ENCODE measurements at places on chromosomes 1 and 21. TPM values are rescaled to one million over a fixed set of nuclear protein-coding genes. Genes with fewer than 3 reads are reported as not detected.
A peak's percentile ranks its signal among the peaks of the same experiment; 100 is the strongest.

DNA sequence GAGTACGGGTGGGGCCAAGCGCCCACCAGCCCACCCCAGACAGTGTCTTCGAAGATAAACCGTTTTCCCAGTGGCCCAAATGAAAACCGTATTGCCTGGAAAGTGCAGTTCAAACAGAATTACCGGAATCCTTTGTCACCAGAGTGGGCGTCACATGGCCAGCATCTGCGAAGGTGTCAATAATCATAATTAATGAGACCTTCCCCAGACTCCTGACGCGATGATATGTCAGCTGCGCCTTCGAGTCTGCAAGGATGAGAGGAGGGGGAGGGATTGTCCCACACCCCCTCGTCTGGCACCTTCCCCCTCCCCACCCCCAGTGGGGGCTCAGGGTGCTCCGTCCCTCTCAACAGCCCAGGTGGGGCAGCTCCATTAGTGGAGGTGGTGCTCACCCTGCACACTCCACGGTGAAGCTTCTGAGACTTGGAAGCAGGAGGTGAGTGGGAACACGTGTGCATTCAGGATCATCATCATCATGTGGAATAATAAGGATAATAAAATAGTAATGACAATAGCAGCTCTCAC is 215.1 kb downstream of the PTPRU start:
- no peak for DNase-seq

DNA sequence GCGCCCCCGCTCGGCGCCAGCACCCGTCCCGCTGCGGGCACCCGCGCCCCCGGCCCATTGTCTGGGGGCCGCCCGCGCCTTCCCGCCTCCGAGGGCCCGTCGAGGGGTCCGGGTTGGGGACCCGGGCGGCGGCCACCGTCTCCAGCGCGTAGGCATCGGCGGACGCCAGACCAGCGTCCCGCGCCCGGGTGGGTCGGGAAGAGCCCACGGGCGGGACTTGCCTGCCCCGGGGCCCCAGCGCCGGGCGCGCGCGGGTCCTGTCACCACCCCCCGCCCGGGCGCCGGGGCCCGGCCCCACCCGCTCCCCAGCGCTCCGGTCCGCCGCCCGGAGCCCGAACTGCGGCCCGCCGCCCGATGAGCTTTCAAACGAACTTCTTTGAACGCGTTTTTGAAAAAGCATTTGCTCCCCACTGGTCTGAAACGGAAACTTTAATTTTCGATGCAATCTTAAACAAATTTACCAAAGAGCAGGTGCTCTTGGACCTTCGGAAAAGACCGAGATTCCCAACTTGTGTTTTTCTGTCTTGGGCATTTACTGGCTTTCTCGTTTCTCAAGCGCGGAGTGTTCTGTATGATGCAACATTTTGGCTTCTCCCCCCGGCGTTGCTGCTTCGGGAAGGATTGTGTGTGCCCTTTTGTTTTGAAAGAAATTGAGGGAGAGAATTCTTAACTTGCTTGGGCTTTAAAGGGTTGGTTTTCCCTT is 615 bp downstream of the CLIC4 start:
- no peak for DNase-seq

GRCh38 chr1:244165021-244165420 is 113.9 kb downstream of the ZBTB18 start:
- DNase-seq, result no peak

DNA sequence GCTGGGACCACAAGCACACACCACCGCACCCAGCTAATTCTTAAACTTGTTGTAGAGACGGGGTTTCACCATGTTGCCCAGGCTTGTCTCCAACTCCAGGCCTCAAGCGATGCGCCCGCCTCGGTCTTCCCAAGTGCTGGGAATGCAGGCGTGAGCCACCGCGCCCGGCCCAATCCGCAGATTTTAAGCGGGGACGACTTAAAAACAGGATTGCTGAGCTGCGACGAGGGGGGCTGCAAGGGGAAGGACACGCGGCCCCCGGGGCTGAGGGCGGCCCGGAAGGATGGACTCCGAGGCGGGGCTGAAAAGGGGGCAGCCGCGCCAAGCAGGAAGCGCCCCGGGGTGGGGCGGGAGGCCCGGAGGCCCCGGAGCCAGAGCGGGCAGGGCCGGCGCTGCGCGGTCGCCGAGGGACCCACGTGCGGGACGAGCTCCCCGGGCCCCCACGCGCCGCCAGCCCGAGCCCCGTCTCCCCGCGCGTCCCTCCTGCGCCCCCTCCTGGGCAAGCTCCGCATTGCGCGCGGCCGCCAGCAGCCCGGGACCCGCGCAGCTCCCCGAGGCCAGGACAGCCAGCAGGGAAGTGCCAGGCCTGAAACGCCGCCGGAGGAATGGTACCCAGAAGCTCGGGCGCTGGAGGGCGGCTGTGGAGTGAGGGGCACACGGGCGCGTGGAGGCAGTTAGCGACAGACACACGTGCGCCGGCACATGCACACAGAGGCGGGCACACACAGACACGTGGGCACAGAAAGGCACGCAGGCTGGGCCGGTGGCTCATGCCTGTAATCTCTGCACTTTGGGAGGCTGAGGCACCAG is 5.5 kb upstream of the PRKCZ start:
- DNase-seq, result peak; percentile 78

DNA sequence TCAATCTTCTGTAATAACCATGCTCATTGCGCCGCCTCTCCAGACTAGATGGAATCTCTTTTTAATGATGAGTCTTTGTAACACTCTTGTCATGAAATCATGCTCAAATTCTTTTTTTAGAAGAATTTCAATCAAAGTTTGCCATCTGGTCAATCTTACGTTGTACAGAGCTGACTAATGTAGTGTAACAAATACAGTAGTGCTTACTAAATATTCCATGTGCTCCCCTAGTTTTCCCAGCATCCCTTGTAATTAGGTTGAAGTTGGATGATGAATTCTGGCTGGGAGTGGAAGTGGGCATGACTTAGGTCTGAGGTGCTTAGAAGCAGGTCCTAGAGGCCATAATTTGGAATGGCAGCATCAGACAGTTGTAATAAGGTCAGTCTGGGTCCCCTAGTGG is 309.1 kb upstream of the SNX7 start:
- DNase-seq, result no peak

GRCh38 chr1:84689514-84690396 is 506 bp downstream of the SSX2IP start:
- DNase-seq, result peak; percentile 53

DNA sequence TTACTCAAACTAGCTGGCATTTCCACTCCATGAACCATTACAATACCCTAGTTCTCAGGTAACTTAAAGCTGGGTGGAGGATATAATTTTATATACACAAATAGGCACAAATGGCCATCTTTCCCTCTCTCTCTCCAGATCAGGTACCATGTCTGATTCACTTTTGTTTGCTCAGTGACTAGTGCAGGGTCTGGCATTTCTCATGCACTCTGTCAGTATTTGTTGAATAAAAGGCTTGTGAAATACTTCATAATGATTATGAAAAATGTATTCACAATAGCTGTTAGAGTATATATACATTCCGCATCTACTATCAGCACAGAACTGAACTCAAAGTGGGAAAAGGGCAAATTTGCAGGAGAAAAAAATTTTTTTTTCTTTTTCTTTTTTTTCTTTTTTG is 510.2 kb upstream of the USP24 start:
- DNase-seq, result no peak

DNA sequence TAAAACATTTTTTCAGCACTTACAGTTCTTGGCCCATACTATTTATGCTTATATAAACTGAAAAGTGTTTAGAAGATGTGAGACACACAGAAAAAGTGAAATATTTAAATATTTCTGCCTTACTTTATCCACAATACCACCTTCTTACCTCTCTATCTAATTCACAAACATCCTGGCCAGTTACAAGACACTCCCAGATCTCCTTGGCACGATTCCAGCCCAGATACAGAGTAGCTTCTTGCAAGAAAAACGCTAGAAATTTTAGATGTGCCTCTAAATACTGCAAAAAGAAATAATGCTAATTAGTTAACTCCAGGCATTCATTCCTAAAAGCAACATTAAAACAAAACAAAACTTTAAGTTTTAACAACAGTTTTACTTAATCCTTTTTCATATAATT is 68.4 kb downstream of the USP24 start:
- no peak for DNase-seq

DNA sequence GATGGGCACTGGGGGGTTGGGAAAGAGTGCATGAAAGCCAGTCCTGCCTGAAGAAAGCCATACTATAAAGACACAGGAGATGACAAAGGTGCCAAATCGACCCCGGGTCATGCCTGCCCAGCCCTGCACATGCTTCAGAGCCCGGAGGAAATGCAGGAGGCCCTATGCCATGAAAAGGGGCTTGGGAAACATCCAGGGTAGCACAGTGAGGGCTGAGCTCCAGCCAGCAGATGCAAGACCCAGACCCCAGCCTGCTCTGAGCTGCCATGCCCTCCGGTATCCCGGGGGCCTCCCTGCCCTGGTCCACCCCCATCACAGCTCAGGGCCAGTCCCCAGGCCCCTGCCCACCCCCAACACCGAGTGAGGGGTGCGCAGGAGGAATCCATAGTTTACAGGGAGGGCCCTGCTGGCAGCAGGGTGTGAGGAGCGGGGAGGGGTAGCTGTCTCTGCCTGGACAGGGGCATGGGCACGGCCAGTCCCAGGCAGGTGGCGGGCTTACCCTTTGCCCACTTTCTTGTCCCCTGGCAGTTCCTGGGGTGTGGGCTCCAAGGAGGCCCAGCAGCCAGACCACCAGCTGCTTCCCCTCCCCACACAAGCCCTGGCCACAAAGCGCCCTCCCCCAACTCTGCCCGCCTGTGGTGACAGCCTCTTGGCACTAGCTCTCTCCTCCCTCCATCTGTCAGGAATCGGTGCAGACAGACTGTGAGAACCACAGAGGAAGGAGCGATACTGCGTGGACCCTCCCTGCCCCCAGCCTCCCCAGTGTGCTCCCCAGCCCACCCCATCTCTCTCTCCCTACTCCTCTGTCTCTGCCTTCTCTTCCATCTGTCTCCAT is 16.8 kb downstream of the LRP8 start:
- DNase-seq, result no peak

DNA sequence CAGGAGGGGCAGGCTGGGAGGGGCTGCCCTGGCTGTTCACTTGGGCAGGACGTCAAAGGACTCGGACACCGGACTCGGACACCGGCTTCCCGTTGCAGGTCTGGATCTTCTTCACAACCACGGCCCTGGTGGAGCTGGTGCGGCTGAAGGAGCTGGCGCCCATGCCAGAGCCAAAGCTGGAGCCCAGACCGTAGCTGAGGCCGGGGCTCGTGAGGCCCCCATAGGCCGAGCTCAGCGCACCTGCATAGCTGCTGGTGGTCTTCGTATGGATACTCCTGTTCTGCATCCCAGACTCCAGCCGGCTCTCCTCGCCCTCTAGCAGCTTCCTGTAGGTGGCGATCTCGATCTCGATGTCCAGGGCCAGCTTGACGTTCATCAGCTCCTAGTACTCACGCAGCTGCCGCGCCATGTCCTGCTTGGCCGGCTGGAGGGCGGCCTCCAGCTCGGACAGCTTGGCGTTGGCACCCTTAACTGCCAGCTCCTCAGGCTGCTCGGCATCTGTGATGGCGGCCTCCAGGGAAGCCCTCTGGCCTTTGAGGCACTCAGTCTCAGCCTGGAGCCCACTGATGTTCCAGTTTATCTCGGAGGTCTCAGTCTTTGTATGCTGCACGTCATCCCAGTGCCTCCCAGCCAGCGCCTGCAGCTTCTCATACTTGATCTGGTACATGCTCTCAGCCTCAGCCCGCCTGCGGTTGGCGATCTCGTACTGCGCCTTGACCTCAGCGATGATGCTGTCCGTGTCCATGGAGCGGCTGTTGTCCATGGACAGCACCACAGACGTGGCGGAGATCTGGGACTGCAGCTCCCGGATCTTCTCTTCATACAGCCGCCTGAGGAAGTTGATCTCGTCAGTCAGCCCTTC is 15.1 kb upstream of the KLF17 start:
- peak; percentile 87 for DNase-seq

DNA sequence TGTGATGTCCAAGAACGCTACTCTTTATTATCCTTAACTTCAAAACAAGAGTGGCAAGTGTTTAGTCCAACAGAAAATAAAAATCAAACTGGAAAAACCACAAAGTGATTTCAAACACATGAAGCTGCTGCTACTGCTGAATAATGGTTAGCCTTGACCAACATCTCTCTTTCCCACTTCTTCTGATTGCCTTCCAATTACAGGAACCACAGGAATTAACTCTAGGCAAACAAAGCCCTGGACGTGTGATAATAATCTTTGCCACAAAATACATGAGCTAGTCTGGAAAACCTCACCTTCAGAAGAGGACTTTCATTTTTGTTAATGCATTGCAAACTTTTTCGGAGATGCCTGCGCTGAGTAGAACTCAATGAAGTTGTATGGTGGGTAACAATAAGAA is 48.6 kb upstream of the COL11A1 start:
- DNase-seq, result no peak

DNA sequence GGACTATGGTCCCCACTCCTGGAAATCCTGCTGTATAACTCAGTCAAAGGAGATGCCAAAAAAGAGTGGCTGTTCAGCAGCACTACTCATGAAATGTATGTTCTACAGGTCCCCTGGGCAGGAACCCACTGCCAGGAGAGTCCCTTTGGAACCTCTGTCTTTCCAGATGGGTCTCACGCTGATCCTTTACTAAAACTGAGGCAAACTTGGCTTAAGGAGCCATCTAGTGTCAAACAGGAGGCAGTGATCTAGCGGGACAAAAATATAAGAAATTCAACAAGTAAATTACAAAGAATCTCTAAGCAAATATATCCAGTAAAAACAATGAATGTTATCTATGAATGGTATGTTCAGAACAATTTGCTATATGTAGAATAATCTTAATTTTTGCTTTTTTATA is 80.5 kb upstream of the PRMT6 start:
- DNase-seq, result peak; percentile 29

- no peak for DNase-seq
Measured at GRCh38 chr1:2633936-2634491, 1.2 kb upstream of the MMEL1 start.

DNA sequence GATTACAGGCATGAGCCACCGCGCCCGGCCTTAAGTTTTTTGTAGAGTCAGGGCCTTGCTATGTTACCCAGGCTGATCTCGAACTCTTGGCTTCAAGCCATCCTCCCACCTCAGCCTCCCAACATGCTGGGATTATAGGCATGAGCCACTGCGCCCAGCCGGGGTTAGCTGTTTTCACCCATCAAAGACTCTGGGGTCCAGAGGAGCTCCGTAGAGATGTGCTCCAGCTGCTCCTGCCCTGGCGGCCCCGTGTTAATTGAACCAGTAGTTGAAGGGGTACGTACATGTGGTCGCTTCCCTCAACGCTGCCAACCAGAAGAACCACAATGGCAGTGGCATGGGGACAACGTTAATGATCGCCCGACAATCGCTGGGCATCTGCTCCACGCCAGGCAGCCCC is 72.0 kb downstream of the NPHP4 start:
- DNase-seq, result no peak

- no peak for DNase-seq
Measured at GRCh38 chr1:59163268-59164092, 133.4 kb upstream of the FGGY start.

ORC1 gene
- total RNA-seq, result 46.4 TPM

DCST1 gene
- not detected for total RNA-seq

ZBTB8B gene
- 1.9 TPM for total RNA-seq

SSU72 gene
- 186 TPM for total RNA-seq

WNT3A gene
- 0.20 TPM for total RNA-seq

PLA2G2F gene
- total RNA-seq, result not detected

CSF3R gene
- not detected for total RNA-seq

PADI4 gene
- total RNA-seq, result 0.13 TPM

OR6N1 gene
- not detected for total RNA-seq

ATP1A1 gene
- 232 TPM for total RNA-seq

SYT2 gene
- total RNA-seq, result 3.3 TPM

Data from H9 (cell line).